ENCODE measurements at places on chromosomes 6 and 20.

DNA sequence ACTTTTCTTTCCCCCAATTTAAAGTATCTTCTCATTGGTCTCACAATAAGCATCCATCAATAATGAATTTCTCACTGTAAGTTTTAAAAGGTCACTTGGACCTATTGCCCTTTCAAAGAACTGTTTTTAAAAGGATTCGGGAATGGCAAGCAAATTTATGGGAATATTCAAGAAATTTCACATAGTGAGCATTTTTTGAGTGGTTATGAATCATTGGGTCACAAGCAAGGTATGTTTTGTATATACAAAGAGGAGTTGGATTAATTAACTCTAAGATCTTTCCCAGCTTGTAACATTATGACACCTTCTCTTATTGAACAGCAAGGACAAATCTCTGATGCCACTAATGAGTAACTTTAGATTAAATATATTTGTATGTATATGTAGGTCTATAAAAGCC lies 165.0 kb downstream of the MOXD1 start:
- no peak for DNase-seq

- DNase-seq = no peak
Observed at GRCh38 chr20:56522311-56522710, 2.2 kb upstream of the FAM209A start.

- no peak for DNase-seq
Observed at GRCh38 chr6:169008641-169009257, 244.9 kb downstream of the THBS2 start.

- DNase-seq = no peak
Observed at GRCh38 chr6:166410426-166410935, 27.7 kb upstream of the MPC1 start.

DNA sequence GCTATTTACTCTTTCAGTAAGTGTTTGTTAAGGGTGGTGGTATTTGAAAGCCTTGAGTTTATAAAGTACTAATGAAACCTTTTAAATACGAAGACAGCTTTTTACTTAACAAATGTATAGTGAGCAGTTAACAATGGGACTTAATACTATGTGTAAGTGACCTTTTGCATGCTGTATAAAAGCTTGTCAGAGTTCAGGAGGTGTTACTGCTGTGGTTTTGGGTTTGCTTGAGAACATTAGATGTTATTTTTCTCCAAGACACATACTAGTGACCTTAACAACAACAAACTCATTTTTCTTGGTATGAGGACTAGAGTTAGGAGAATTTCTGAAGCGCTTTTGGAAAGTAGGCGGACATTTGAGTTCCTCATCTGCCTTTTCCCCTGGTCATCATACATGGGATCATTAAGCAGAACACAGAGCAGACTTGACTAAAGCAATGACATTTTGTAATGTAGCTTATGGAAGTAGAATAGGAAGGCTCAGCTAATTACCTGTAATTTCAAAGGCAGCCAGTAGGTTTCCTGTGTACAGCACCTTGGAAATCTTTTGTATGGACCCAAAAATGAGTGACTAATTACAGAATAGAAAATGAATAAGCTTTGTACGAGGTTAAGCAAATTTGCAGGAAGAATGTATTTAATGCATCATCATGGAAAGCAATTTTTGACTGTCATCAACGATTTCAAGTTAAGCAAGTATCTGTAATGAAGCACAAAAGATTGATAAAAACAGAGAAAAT lies 14.1 kb downstream of the CDYL start:
- no peak for DNase-seq

DNA sequence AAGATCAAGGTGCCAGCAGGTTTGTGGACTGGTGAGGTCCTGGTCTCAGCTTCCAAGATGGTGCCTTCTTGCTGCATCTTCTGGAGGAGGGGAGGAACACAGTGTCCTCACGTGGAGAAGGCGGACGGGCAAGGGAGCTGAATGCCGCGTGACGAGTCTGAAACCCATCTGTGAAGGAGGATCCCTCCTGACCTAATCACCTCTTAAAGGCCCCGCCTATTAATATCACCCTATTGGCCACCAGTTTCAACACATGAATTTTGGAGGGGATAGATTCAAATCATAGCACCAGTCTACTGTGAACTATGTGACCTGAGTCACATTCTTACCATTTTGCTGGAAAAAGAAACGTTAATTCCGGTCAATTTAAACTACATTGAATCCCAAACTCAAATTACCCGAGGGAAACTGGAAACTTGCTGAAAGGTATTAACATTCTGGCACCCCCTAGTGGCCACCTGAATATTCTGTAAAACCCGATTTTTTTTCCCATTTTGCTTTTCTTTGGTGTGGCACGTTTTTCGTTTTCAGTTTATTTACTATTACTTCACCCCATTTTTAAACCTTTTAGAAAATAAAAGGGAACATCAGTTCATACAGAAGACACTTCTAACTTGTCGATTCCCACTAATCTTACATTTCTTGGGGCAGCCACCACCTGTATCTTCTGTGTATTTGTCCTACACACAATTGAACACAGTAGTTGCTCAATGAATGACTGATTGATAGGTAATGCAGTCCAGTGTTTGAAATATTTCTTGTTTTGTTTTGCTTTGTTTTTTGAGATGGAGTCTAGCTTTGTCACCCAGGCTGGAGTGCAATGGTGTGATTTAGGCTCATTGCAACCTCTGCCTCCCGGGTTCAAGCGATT lies 17.9 kb upstream of the CCDC170 start:
- DNase-seq = no peak

GRCh38 chr6:52053038-52053695 lies 34.2 kb downstream of the PKHD1 start:
- DNase-seq = no peak

DNA sequence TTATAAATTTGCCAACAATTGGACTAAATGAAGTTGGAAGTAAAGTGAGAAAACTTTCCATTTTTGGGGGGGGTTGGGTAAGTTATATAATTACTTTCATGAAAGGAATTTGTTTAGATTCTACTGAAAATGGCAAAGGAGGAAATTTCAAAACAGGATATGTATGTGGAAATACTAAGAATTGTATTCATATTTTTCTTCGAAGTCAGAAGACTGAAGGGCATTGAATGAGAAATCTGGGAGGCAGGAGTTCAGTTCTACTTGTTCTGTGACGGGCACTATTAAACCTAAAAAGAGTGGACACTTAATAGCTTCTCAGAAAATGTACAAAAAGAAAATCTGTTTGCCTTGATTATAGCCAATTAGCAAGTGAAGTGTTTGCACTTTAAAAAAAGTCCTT lies 114.7 kb downstream of the PRIM2 start:
- DNase-seq = no peak

DNA sequence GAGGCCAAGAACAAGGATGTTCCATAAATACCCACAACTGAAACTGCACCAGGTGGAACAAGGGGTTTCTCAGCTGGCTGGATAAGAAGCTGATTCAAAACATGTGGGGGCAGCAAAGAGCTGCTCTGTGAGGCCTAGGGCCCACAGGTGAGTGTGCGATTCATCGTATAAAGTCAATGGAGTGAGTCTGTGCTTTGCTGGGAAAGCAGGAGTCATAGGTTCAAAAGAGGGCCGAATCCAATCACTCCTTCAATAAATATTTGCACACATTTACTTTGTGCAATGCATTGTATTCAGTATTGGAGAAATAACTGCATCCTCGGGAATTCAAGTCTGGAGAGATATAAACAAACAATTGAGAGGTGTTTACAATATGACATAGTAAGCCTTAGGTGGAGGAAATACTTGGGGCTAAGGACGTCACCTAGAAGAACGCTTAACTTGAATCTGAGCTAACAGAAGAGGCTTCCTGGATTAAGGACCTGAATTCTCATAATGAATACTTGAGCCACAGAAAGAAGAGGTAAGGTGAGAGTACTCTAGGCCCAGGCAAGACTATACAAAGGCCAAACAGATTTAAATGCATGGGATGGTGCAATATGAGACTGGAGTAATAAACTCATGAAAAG lies 83.7 kb upstream of the TMEM30A start:
- DNase-seq = no peak

DNA sequence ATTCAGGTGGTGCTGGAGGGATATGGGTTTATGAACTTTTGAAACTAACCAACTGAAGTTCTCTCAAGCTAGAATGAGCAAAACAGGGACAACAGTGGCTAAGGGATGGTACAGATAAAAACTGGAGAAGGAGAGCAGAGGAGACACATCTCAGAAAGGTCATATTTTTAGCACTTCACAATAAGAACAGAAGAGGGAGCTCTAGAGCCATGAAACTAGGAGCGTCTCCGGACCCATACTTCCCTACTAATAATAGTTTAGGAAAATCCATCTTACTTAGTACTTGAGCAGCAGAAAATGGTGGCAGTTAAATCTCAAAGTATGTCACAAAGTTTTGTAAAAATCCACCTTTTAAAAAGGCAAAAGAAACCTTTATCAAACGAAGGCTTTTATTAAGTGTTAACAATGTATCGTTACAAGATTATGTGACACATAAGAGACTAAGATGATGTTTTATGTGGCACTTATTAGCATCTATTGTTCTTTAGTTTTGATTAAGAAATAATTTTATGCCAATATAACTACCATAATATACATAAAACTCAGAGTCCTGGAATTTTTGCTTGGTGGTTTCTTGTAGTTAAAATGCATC lies 278.6 kb downstream of the TBC1D32 start:
- DNase-seq = no peak

GRCh38 chr6:138655828-138656227 lies 117.7 kb upstream of the CCDC28A start:
- no peak for DNase-seq

DNA sequence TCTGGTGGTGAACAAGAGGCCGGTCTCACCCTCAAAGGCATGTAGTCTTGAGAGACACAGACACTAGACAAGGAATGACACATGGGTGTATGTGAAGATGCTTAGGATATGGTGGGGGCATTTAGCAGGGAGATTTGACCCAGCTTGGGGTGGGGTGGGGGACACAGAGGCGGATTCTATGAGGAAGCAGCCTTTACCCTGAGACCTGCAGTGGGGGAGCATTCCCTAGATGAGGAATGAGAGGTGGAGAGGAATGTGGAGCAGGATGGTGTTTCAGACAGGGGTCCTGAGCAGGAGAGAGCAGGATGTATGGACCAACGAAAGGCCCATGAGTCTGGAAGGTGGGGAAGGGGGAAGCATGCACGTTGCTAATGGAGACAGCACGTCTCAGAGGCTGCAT lies 57.8 kb downstream of the PHACTR3 start:
- DNase-seq = no peak

- DNase-seq = no peak
Observed at GRCh38 chr6:52328303-52328662, 33.7 kb upstream of the PAQR8 start.

GRCh38 chr6:122426597-122426996 lies 27.1 kb downstream of the HSF2 start:
- no peak for DNase-seq

DNA sequence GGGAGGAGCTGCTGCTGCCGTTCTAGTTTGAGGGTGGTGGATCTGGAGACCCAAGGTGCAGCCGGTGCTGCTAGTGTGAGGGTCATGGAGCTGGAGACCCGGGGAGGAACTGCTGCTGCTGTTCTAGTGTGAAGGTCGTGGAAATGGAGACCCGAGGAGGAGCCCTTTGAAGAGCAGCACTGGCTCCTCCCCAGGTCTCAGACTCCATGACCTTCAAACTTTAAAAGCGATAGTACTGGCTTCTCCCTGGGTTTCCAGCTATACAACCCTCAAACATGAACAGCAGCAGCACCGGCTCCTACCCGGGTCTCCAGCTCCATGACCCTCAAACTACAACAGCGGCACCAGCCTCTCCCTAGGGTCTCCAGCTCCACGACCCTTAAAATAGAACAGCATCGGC lies 15.5 kb downstream of the ULBP3 start:
- no peak for DNase-seq

DNA sequence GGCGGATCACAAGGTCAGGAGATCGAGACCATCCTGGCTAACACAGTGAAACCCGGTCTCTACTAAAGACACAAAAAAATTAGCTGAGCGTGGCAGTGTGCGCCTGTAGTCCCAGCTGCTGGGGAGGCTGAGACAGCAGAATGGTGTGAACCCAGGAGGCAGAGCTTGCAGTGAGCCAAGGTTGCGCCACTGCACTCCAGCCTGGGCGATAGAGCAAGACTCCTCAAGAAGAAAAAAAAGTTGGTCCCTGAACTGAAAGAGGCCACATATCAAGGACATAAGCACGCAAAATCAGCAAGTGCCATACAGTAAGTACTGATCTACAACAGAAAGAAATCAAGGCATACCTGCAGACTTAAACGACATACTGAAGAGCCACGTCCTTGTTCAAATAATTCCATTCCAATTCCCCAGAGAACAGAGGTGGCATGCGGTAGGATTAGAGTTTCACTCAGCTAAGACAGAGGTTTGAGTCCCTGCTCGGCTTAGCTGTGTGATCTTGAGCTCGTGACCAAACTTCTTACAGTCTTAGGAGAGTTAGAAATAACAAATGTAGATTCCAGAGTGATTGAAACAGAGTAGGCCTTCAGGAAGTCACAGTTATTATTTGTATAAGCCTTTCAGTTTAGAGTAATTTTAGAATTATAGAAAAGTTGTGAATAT lies 29.2 kb downstream of the B4GALT5 start:
- no peak for DNase-seq

GRCh38 chr6:35524380-35525020 lies 11.8 kb upstream of the TULP1 start:
- DNase-seq = no peak

DNA sequence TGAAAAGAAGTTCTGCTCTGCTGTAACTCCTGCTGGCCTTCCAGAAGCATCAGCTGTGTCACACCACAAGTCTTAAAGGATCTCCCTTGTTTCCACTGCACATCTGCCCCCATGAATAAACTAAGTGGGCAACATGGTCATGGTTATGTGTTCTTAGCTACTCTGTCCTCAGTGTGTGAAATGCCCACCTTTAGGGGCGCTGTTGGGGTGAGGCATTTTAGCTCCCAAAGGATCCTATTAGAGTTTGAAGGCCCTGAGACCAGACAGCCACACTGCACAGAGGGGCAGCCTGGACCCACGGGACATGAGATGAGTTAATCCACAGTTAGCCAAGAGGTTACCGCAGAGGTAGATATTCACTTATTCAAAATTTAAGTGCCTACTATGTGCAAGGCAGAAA lies 294.3 kb upstream of the QKI start:
- no peak for DNase-seq

- no peak for DNase-seq
Observed at GRCh38 chr6:67433124-67433523, 1202.0 kb upstream of the ADGRB3 start.

- DNase-seq = no peak
Observed at GRCh38 chr20:20851385-20851784, 138.9 kb upstream of the RALGAPA2 start.
